ENCODE measurements at places on chromosomes 12 and 14.

GRCh38 chr12:52776913-52777395 is at the start of gene KRT76:
TSS of gene KRT76 (minus strand) at chr12:52777345. CDS start at chr12:52777291, 54 bp downstream.
- DNase-seq: no peak

DNA sequence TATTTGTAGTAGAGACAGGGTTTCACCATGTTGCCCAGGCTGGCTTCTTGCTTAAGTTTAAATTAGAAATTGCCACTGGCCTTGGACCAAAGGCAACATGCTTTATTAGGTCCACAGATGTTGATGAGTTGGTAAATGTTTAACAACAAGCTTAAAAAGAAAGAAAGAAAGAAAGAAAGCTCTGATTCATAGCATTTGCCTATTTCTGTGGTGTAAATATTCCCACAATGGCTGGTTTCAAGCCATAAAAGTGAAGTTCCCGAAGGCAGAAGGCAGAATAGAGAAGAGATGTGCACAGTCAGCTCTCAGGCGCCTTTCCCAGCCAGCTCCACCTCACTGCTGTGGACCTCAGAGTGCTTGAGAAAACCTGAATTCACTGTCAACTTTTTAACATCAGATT is 26.4 kb downstream of the KCNK13 start:
- DNase-seq: no peak

GRCh38 chr12:39763071-39763889 is 143.7 kb upstream of the ABCD2 start:
- no peak for DNase-seq

- no peak for DNase-seq
Measured at GRCh38 chr14:103516426-103517173, 6.0 kb downstream of the CKB start.

GRCh38 chr12:10668526-10668925 is 5.3 kb downstream of the STYK1 start:
- no peak for DNase-seq

DNA sequence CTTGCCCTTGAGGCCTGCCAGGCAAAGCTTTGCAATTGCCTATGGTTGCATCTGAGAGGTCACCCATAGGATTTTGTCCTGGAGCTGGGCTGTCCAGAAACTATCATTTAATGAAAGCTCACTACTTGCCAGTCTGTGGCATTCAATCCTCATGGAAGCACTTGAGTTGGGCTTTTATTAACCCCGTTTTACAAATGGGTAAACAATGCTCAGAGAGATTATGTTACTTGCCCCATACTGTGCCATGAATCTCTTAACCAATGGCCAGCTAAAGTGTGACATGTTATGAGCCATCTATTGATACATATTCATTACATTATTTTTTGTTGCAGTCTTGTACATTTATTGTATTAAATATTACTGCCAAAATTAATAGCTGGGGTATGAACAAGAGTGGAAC is 35.9 kb downstream of the PDZRN4 start:
- no peak for DNase-seq

GRCh38 chr12:6644903-6645302 is 2.3 kb downstream of the ACRBP start:
- DNase-seq: no peak

Data from GM12891 (cell line).